CD8-positive, alpha-beta T cell (primary cell): ENCODE measurements at places on chromosomes 2 and 18. TPM values are rescaled to one million over a fixed set of nuclear protein-coding genes. Genes with fewer than 3 reads are reported as not detected.

The OXER1 gene
- 0.30 TPM for total RNA-seq

The FAM237A gene
- not detected for total RNA-seq

The FER1L5 gene
- total RNA-seq = not detected

The PCGF1 gene
- 22.9 TPM for total RNA-seq

The DUSP2 gene
- 1,304 TPM for total RNA-seq

The ERBB4 gene
- not detected for total RNA-seq

The TRPM8 gene
- total RNA-seq = not detected

The KCNE4 gene
- not detected for total RNA-seq

The MEIS1 gene
- total RNA-seq = not detected

The C2orf80 gene
- not detected for total RNA-seq

The POTEC gene
- total RNA-seq = not detected

The ALPG gene
- not detected for total RNA-seq

The IL18R1 gene
- total RNA-seq = 7.0 TPM

The IL37 gene
- not detected for total RNA-seq

The PRKAG3 gene
- total RNA-seq = not detected

The KIF1A gene
- not detected for total RNA-seq

The SPC25 gene
- total RNA-seq = not detected

The ESPNL gene
- not detected for total RNA-seq

The ATOH8 gene
- 0.39 TPM for total RNA-seq

The HOXD12 gene
- not detected for total RNA-seq

The SCN9A gene
- total RNA-seq = not detected

The ANXA4 gene
- 2.9 TPM for total RNA-seq

The SCN7A gene
- total RNA-seq = not detected

The TCF7L1 gene
- total RNA-seq = not detected
